ENCODE measurements at places on chromosomes 2 and 18.
A peak's percentile ranks its signal among the peaks of the same experiment; 100 is the strongest.

GRCh38 chr2:173881886-173882285 is 83.3 kb downstream of the SP3 start:
- DNase-seq: no peak

GRCh38 chr2:197308585-197308984 is 2.0 kb downstream of the ANKRD44 start:
- DNase-seq: no peak

- DNase-seq: no peak
Observed at GRCh38 chr2:75194184-75194868, 5.0 kb downstream of the TACR1 start.

- DNase-seq: no peak
Observed at GRCh38 chr2:70480468-70480867, 73.2 kb downstream of the TGFA start.

DNA sequence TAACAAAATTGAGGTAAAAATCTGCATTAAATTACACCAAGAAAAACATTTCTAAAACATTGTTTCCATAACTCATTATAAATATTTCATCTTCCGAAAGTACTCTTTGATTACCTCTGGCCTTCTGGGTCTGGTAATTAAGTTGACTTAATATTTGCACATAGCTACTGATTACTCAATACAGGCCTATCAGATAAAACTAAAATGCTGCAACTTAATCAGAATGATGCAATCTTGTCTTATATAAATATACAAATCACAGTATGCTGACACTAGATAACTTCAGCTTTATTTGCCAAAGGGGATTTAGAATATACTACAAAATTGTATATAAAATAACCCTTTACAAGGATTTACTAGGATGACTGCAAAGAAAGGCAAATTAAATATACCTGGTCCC is 49.3 kb downstream of the SLC35F5 start:
- no peak for DNase-seq

DNA sequence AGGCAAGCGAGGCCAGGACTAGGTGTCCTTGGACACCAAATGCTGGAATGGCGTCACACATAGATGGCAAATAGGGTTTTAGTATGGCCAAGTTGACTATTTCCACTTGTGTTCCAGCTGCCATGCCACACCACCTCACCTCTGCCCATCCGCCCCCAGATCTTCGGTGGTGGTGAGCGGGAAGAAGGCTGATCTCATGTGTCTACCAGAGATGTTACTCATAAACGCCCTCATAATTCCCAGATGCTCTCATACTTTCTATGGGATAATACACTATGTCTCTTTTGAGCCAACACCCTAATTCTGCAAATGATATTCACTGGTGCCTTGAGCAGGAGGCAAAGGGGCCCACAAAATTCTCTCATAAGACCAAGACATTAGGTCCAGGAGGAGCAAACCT is 281.1 kb upstream of the FN1 start:
- no peak for DNase-seq

DNA sequence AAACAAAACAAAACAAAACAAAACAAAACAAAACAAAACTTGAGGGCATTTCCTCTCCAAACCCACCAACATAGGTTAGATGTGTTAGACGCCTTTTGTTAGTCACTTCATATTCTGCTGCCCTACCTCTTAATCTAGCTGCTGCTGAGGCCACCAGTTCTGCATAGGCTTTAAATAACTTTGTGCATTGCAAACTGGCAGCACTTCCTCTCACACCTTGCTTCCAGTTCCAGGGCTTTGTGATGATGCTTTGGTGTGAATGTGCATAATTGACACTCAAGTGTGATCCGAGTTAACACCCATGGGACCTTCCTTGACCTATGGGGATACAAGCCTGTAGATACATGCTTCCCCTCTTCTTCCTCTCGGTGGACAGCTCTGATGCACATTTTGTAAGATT is 2.3 kb upstream of the SERPINB11 start:
- no peak for DNase-seq

DNA sequence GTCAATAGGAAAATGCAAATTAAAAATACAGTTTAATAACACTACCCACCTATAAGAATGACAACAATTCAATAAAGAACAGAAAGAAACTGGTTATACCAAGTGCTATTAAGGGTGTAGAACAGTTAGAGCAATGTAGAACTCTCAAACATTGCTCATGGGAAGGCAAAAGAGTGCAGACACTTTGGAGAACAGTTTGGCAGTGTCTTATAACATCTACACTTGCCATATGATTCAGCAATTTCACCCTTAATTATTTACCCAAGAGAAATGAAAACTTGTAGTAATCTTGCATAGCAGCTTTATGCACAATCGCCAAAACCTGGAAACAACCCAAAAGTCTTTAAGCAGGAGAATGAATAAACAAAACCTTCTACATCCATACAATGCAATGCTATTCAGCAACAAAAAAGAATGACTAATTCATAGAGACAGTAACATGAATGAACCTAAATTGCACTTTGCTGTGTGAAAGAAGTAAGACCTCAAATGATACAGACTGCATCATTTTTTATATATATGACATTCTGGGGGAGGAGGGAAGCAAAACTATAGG is 455.2 kb downstream of the THSD7B start:
- DNase-seq: no peak

GRCh38 chr2:105330681-105331375 is 1.3 kb upstream of the TGFBRAP1 start:
- no peak for DNase-seq

- DNase-seq: peak; percentile 84
Observed at GRCh38 chr2:9799729-9800632, 43.3 kb upstream of the TAF1B start.

DNA sequence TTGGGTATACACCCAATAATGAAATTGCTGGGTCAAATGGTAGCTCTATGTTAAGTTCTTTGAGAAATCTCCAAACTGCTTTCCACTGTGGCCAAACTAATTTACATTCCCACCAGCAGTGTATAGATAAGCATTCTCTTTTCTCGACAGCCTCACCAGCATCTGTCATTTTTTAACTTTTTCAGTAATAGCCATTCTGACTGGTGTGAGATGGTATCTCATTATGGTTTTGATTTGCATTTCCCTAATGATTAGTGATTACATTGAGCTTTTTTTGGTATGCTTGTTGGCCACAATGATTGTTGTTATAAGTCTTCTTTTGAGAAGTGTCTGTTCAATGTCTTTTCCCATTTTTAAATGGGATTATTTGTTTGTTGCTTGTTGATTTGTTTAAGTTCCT is 50.4 kb upstream of the EPAS1 start:
- DNase-seq: no peak

- DNase-seq: no peak
Observed at GRCh38 chr2:101899871-101900270, 91.9 kb upstream of the IL1R2 start.

- DNase-seq: no peak
Observed at GRCh38 chr2:40874380-40874779, 422.5 kb upstream of the SLC8A1 start.

- DNase-seq: no peak
Observed at GRCh38 chr2:209773377-209773776, 1.7 kb downstream of the UNC80 start.

DNA sequence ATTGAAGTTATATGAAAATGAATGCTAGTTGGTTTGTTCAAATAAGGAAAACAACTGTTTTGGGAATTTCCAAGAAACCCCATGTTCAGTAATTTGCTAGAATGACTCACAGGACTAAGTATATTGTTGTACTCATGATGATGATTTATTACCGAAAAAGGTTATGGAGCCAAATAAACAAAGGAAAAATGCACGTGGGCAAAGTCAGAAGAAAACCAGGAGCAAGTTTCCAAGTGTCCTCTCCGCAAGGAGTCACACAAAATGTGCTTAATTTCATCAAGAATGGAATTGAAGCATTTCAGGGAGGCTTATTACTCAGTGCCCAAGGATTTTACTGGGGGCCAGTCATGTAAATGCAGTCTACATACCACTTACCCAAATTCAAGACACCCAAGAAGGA is 1652.4 kb upstream of the TMEFF2 start:
- DNase-seq: no peak

- no peak for DNase-seq
Observed at GRCh38 chr18:10499230-10499629, 26.6 kb upstream of the NAPG start.

DNA sequence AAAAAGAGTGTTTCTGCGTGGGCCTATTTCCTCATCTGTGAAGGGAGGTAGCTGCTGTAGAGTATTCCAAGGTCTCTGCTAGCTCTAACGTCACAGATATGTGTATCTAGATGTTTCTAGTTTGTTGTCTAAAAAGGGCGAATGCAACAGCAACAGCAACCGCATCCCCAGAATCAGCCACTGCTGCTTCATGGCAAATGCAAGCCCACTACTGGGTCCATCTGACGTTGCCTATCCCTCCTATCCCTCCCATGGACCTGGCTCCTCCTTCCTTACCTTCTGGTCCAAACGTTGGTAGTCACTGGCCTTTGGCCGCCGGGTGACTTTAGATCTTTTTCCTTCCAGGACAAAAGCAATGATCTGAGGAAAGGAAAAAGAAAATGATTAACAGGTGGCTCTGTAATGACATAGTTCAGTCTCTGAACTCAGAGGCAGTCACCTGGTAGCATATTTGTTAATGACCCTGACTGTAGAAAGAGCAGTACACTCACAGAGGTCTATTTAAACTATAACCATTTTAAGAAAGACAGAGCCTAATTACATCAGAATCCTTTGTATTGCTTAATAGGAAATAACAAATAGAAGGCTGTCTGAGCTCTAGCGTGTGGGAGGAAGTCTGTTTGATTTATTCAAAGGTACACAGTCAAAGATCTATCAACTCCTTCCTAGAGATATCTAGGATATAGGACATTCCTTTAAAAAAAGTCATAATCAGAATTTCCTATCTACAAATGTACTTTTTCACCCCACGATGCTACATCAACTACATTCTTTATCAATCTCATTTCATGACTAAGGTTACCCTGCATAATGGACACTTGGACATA is 2.9 kb downstream of the TGOLN2 start:
- no peak for DNase-seq

DNA sequence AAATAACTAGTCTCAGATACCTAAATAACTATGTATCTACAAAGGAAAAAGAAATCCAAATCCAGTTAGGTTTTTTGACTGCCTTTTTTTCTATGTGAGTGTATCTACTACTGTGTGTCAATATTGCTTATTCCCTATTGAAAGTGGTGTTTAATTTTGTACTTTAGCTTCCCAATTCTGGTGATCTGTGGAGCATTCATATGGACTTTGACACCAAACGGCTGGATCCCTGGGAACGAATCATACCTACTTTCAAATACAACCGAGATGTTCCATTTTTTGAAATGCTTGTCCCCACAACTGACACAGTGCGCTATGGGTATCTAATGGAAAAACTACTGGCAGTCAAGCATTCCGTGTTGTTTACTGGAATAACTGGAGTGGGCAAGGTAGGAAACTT is 152.8 kb downstream of the DNAH6 start:
- no peak for DNase-seq

DNA sequence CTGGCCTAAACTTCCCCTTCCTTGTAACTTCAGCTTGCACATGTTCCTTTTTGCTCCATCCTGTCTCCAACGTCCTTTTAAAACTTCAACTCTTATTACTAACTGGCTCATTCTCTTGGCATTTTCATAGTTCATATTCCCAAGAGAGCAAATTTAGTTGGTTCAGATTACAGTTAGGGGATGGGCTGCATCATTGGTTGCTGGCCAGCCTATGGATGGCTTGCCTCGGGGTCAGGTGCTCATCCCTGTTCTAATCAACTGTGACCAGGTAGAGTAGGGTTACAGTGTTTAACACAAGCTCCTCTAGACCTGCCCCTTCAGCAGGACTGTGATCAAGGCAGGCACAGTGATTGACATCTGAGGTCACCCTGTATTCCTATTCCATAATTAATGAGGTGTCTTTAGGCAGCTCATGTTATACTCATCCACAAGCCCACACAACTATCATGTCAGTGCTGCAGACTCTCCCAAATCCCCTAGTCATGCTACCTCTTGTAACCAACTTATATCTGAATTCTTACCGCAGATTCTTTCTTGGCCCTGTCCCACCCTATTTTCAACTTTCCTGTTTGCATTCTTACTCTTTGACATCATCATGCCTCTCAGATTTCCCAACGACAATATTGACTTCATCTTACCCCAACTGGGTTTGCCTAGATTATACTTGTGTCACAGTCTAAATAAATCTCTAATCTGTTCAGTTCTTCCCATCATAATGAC is 293.3 kb downstream of the MTX2 start:
- no peak for DNase-seq

- no peak for DNase-seq
Observed at GRCh38 chr2:25295621-25296020, 46.1 kb downstream of the DNMT3A start.

DNA sequence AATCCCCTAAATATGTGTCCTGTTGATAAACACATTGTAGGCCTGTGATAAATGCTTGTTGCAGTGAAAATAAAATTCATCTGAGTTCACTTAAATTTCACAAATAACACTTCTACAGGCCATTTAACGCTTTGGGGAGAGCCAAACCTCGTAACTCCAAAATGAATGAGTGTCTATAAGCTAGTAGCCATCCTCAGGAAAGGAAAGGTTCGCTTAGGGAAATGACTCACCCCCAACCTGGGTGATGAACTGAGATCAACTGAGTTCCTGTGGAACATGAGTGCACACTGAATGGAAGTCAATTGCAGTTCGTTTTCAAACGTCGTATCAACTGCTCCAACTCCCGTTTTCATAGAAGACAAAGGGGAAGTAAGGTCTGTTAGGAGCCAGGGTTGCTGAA is 527.6 kb upstream of the ID2 start:
- DNase-seq: no peak

DNA sequence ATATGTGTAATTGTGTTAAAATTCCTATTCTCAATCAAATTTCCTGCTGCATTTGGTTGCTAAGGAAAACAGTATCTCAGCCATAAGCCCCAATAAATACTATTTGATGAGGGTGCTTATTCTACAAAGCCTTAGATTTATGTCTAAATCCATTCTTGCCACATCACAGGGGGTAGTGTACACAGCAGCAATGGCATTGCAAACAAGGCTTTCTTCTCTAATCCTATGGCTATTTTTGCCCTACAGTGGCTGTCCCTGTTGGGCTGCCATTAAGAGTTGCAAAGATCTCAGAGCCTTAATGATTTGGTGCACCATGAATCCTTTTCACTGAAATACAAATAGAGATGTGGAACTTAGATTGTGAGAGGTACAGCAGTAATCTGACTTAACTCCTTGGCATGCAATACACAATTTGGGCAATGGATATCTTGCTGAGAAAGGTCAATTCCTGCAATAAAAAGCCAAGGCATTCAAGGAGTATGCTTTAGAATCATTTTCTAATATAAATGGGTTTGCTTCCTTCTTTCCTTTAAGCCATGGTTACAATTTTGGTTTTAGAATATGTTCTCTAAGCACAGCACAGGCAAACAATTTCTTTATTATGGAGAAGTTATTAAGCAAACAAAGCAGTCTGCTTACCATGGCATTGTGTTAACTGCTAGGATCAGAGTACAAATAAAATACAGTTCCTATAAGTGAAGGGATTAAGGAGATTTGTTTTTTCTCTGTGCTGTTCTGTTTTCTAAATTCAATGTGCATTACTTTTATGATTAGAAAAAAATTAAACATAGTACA is 69.8 kb upstream of the CD302 start:
- no peak for DNase-seq

- DNase-seq: no peak
Observed at GRCh38 chr2:177972782-177973181, 99.8 kb downstream of the PDE11A start.

GRCh38 chr2:135337071-135337470 is 193.9 kb downstream of the ZRANB3 start:
- no peak for DNase-seq

All from midbrain (tissue), 1 donor.